ENCODE measurements at places on chromosomes 3 and 15.

- DNase-seq = no peak
Measured at GRCh38 chr3:56164436-56164835, 303.8 kb downstream of the ERC2 start.

DNA sequence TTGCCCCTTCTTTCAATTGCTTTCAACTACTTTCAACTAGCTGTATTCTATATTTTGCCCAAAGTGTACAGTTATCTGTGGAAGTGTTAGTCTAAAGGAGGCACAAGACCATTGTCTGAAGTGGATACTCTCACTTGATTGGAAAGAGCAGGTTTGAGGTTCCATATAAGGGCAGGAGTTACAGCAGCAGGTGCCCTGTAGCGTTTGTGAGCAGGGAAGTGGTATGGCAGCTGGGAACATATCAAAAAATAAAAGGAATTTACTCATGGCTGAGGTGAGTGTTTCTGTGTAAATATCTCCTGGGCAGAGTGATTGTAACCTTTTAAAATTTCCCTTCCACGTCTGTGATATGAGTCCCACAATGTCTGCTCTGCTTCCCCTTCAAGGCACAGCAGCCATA lies 38.5 kb upstream of the DNAJC13 start:
- DNase-seq = no peak

GRCh38 chr15:43410572-43411214 lies 39.8 kb downstream of the TUBGCP4 start:
- no peak for DNase-seq

DNA sequence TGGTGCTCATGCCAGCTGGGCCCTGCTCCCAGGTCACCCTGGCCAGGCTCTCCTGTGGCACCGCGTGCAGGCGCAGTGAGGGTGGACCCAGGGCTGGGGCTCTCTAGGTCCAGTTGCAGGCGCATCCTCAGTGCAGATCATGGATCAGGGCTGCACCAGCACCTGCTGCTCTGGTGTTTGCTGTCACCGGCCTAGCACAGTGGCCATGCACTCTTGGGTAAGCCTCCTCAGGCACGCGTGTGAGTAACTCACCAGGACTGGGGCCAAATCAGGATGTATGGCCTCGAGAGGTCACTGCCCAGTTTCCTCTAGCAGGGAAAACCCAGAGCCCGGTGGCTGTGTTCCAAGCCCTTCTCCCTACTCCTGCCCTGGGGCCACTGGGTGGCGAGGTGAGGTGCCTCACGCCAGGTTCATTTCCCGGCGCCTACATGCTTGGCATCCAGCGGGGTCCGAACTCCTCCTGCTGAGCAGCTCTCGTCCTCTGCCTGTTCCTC lies 45.5 kb upstream of the SLC41A3 start:
- DNase-seq = no peak

- DNase-seq = no peak
Measured at GRCh38 chr3:35071772-35072171, 567.6 kb upstream of the ARPP21 start.

DNA sequence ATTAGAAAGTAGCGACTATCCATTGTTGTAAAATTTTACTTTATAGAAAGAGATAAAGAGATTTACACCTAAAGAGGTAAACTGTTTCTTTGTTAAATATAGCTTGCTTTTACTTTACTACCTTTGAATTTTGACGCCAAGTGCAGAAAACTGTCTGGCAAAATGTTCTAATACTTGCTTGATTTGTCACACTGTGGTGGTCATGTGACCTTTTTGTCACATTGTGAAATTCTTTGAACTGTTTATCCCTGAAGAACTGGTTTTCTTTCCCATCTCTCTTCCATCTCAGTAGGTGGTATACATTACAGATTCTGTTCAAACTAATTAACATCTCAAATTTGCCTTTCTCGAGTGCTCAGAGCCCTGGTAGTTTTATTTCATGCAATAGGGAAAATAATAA lies 327.4 kb downstream of the NAALADL2 start:
- no peak for DNase-seq

DNA sequence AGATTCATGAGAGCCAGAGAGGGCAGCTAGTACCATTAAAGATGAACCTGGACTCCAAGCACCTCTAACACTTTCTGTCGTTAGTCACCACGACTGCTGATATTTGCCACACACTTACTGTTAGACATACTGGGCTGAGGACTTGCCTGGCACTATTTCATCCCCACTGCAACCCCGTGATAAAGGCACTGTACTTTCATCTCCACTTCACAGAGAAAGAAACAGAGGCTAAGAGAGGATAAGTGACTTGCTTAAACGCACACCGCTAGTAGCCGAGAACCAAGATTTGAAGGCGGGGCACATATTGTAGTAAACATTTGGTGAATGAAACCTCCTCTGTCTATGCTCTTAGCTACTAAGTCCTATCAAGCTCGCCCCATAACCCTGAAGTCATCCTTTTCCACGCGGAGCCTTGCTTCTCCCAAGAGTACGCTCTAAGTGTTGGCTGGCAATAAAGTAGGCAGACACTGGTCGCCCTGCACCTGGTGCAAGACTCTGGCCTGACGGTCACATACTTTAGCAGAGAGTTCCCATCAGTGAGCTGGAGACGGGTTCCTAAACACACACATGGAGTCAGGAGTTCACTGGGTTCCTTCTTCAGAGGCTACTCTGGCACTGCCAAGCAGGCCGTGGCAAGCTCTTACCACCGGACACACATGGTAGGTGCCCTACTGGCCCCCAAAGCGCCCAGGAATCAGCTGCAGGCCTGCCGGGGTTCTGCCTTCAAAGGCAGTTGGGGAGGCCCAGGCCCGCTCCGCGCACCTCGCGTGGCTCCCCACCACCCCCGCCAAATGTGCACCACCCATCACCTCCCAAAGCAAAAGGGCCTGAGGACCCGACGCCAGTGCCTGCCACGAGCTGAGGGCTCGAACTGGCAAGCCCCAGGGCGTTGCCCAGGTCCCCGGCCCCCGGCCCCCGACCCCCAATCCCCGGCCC lies 951 bp downstream of the POMGNT2 start:
- DNase-seq = no peak

DNA sequence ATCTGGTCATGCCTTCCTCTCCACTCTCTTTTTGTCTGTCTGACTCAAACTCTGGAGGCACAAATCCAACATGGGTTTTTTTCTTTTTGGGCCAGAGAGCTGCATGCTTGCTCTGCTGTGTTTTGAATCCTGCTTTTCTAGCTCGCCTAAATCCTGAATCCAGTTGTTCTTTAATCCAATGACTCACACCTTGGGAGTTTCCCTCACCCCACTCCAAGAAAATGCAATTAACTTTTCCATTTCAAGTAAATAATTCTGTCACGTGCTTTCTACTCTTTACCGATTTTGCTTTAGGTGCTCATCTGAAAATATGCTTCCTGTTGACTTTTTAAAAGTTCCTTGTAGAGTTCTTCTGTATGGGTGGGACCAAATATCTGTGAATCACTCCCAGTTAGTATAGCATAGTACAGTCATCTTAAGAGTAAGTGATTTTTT lies 47.6 kb downstream of the SLMAP start:
- no peak for DNase-seq

- no peak for DNase-seq
Measured at GRCh38 chr3:20123131-20123652, 62.8 kb downstream of the SGO1 start.

DNA sequence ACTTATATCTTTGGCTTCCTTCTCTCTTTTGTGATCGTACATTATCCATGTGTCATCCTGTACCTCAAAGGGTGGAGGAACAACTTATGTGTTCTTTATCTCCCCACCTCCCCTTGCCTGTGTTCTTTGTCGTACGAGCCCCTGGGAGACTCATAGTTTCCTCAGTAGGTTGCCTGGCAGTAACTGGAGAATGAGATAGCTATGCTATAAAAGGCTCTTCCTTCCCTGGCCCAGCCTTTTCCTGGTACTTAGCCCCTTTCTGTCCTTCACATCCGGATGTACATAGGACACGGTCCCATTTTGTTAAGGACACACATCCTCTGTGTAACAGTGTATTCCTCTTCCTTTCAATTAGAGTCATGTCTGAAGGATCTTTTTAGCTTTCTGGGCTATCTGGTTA lies 32.1 kb downstream of the PLCL2 start:
- no peak for DNase-seq

- no peak for DNase-seq
Measured at GRCh38 chr3:186789554-186790260, 6.3 kb downstream of the EIF4A2 start.

- DNase-seq = no peak
Measured at GRCh38 chr3:4322635-4323034, 19.5 kb downstream of the SETMAR start.

GRCh38 chr3:82130046-82130445 lies 368.6 kb upstream of the GBE1 start:
- DNase-seq = no peak

DNA sequence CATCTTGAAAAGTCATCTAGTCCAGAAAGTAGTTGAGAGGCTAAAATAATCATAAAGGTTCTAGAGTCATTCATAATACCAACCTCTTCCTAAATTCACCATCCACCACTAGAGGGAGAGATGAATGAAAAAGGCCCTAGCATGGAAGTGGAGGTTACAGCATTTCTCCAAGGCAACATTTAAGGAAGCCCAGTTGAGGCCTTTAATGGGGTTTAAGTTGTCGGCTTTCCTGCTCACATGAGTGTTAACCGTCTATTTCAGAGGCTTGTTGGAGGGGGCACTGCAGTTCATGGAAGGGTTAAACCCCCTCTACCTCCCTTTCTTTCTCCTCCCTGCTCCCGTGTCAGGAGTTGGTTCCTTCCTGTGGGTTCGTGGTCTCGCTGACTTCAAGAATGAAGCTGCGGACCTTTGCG lies 3.8 kb upstream of the SLCO3A1 start:
- DNase-seq = no peak

DNA sequence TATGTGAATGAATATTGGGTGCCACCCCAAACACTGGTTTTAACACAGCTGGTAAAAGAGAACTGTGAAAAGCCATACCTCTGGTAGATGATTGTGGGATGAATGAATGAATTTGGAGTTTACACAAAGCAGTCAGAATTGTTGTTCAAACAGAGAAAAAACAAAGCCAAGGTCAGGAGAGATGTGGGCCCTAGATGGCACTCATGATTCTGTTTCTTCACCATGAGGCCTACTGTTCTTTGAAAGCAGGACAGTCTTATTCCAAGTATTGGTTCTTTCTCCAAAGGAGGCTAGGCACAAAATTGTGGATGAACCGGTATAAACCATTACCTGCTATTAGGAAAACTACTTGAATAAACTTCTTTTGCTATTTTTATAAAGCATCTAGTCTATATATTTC lies 97.6 kb downstream of the SAMMSON start:
- no peak for DNase-seq

DNA sequence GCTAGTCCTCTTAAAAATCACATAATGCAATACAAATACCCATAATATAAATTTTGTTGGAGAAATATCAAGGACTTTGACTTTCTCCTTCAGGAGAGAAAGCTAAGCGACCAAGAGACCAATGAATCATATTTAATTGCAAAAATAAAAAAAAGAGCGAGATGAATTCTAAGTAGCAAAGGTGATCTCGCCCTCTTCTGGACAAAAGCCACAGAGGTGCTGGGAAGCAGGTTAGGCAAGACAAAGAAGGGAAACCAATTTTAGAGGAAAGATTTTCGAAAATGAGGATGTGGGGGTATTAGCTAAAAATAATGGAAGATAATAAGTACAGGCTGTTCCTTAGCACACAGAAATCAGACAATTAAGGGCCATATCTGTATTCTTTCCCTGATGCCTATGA lies 111.4 kb upstream of the PLAAT1 start:
- no peak for DNase-seq

DNA sequence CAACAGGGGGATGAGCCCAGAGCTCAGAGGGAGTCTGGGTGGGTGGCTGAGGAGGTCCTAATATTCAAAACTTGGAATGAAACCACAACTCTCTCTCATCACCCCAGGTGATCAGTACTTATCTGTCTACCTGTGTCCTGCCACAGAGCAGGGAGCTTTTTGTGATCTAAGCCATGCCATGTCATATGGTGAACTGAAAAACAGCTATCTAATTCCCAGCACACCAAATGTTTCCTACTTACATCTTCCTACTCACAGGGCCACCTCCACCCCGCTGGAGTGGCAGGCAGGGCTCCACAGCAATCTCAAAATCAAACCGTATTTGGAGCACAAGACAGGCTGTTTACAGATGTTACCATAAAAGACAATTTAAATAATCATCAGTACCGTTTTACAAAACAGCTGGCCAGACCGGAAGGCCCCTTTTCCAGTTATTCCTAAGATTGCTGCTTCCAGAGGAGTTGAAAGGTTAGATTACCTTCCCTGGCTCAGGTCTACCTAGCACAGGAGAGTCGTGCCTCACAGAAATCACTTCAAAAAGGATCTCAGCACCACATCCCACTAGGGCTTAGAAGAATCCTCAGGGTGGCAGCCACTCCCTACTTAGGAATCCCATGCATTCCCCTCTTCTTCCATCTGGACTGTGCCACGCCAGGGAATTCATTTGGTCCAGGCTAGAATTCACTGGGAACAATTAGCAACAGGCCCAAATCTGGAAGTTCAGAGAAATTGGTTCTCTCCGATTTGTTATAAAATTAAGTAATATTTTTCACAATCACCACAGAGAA lies 226.6 kb upstream of the IL12A start:
- DNase-seq = no peak

DNA sequence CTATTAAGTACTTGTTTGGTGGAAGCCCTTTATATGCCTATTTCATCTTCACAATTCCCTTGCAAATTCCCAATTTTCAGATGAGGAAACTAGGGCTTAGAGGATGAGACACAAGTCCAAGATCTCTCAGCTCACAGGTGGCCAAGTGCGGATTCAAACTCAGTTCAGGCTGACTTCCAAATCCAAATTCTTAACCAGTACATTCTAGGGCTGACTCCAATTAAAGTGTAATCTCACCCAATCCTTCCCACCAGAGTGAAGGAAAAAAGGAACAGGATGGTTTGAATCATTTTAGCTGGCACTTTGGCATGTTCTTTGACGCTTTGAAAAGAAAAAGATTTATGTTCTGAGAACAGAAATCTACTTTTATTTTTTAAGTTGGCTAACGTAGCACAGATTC lies 12.7 kb downstream of the ARHGEF3 start:
- DNase-seq = no peak

- DNase-seq = no peak
Measured at GRCh38 chr3:84904212-84904611, 54.6 kb upstream of the CADM2 start.

GRCh38 chr3:14823393-14823792 lies 4.6 kb downstream of the FGD5 start:
- DNase-seq = no peak

- no peak for DNase-seq
Measured at GRCh38 chr3:46337911-46338310, 16.0 kb upstream of the CCR2 start.

- no peak for DNase-seq
Measured at GRCh38 chr3:141076797-141077571, 25.8 kb downstream of the SPSB4 start.

DNA sequence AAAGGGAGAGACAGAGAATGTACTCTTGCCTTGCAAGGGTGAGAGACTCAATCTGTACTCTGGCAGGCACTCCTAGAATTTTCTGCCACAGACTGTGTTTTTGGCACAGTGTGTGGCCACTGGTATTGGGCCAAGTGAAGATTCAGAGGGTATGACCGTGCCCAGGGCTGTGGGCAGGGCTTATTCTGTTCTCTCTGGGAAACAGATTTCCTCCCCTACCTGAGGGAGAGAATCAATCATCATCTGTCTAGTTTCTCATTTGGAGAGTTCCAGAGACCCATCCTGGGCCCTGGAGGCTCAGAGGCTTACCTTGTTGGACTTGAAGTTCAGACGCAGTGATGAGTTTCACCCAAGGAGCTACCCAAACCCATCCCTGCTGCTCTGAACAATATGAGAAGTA lies 28.2 kb downstream of the CSTA start:
- DNase-seq = no peak

GRCh38 chr3:66475386-66476020 lies 25.3 kb downstream of the LRIG1 start:
- no peak for DNase-seq
